ENCODE measurements at places on chromosomes 5 and 9.

DNA sequence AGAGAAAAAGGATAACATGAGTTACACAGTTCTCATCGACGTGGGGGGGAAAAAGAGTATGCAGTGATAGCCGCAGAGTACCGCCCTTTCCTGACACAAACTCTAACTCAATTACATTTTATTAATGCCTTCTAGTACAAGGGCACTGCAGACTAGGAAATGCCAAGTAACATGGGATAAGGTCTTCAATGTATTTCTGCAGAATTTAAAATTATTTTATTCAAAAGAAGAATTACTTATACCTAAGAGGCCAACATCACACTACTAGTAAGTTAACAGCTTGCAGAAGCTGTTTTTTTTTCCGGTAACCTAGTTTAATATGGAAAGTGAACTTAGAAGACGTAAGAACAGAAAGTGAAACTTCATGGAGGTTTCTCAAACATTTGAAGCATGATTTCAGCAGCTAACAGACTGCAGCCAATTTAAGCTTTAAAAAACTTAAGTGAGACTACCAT is 3.9 kb downstream of the SETX start:
- DNase-seq, result no peak

GRCh38 chr5:1515311-1515920 is 8.3 kb downstream of the LPCAT1 start:
- no peak for DNase-seq

DNA sequence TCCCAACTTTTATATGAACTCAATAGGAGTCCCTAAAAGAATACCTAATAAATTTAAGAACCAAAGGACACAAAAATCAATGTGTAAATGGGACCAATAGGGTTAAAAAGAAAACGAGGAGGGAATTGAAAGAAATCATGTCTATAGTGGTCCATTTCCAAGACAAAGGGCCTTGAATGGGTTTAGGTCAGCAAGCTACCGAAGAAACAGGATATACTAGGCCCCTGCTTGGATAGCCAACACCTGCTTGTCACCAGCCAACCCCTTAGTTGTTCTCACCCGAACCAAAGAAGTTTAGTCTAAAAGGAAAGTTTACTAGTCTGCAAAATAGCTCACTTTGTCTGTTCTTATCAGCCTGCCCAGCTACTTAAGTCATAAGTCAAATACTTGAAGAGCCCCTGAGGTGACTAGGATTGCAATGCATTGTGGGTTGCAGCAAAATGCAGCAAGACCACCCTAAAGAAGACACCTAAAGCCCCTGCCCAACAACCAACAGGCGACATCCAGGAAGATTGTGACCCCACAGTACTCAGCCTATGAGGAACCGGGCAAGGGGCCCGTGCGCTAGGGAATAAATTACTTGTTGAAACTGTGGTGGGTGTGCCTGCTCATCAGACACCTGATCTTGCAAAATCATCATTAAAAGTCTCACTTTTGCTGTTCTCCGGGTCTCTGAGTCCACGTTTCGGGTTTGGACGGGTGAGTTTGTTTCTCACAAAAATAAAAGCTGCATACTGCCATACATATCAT is 183.9 kb upstream of the PPP1R26 start:
- DNase-seq, result no peak

DNA sequence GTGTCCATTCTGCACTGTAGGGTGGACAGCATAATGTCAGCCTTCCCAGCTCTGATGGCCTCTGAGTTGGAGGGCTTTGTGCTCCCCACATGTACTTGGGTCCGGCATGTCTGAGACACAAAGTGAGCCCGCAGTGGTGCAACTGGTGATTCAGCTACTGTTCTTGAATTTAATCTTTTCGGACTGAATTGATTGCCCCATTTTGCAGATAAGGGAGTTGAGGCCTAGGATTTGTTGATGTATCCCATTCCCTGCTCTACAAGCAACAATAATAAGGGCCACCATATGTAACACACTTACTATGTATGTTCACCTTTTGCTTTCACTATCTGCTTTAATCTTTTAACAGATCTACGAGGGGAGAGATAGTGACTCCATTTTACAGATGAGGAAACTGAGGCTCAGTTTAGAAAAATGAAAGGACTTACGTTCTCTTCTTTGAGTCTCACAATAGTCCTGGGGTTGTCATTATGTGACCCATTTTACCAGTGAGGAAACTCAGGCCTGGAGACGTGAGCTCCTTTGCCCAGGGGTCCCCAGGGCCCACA is 4.5 kb downstream of the GSN start:
- no peak for DNase-seq

GRCh38 chr9:32725066-32725860 is 58.1 kb upstream of the TMEM215 start:
- DNase-seq, result no peak

DNA sequence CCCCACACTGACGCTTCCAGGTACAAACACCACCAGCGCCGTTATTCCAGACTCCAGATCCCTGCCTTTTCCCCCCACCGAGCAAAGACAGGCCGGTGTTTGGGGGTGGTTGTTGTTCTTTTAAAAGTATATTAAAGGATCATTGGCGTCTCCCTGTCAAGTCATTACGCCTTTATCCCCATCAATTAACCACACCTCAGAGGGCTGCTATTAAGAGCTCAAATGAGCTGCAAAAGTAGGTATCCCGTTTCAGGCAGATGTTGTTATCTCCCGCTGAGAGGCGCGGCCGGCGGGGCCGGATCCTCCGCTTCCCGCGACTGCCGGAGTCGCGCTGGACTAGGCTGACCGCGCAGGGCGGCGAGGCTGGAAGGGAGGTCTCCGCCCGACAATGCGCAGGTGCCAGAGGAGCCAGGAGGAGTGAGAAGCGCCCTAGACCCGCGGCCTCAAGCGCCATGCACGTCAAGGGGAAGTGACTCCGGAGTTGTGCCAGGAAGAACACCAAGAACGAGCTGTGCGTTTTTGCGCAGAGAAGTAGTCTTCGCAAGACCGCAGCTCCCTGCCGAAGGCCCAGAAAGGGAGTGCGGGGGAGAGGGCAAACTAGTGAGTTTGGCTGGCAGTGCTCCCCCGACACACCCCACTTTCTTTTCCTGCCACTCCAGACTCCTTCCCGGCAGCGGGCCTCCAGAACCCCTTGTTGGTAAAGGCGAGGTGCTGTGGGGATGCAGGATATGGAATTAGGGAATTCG is 8.2 kb downstream of the NR2F1-AS1 start:
- no peak for DNase-seq

- no peak for DNase-seq
Observed at GRCh38 chr9:123099548-123099947, 66.1 kb downstream of the GPR21 start.

GRCh38 chr5:81696418-81697397 is 54.2 kb downstream of the SSBP2 start:
- no peak for DNase-seq

DNA sequence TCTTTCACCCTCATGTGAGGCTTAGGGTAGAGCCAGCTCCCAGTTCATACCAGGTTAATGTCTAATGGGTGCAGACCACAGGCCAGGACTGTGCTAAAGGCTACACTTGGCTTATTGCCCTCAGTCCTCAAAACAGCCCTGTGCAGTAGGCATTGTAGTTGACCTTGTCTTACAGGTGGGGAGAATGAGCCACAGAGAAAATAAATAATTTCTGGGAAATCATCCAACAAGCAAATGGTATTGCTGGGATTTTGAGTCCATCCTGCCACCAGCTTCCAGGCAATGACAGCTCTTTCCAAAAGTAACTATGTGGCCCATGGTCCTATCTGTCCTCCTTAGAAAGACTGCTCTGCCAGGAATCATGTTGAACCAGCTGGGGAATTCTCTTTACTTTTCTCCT is 450.0 kb downstream of the GADD45G start:
- no peak for DNase-seq

- DNase-seq, result no peak
Observed at GRCh38 chr9:112384690-112385089, 4.8 kb downstream of the HSDL2 start.

All from AG04450 (cell line).